HL-60 (cell line): ENCODE measurements at places on chromosomes 6 and 20.

GRCh38 chr20:40654876-40655275, 34.2 kb downstream of the MAFB start:
- DNase-seq, result no peak

GRCh38 chr6:33108307-33108706, 32.5 kb downstream of the HLA-DPB1 start:
- no peak for DNase-seq

DNA sequence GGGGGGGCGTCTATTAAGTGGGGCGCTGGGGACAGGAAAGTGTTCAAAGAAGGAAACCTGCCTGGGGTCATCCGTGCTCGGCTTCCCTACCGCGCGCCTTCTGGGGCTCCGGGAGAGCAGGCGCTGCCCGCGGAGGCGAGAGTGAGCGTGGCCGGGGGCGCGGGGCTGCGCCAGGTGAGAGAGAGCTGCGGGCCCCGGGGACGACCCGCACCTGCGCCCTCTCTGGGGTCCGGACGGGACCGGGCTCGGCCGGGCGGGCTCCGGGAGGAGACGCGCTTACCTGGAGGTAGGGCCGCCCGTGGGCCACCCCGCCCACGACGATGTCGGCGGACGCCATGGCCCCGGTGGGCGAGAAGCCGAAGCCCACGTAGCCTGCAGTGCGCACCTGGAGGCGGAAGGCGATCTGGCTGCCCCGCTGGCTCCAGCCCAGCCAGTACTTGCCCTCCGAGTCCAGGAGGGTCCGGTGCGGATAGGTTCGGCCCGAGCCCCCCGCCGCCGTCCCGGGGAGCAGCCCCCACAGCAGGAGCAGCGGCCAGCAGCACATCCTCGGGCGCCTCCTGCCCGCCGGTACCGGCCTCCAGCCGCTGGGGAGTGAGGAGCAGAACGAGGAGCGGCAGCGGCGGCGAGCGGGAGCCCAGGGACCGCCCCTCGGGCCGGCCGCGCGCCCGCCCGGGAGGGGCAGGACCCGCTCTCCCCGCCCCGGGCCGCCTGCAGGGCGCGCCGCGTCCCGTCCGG, at the start of gene MOXD1:
MOXD1 (minus strand) TSS at position 593 of the 735 bp plus-strand sequence; CDS start at position 544, 49 bp downstream.
- DNase-seq, result no peak

DNA sequence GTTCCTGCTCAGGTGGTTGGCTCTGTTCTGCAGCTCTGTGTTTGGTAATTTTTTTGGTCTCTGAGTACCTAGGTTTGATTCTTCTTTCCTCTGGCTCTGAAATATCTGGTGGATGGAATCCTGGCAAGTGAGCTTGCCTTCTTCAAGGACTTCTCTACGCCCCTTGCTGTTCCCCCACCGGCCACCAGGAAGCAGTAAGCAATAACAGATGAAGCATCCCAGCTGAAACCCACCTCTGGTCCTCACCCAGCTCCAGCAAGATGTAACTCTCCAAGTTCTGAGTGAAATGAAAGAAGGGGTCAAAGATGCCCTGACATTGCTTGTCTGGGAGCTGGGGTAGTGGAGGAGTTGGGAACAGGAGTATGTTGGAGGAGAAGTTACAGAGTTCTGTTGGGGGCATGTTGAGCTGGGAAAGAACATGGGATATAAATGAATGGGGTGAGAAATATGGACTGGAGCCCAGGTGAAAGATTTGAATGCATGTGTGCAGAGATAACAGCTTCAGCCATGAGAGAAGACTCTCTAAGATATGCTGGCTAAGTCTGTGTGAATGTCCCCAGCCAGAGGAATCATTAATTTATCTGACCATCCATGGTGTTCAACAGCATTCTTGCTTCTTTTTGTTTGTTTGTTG, 51.3 kb upstream of the GLP1R start:
- DNase-seq, result no peak

DNA sequence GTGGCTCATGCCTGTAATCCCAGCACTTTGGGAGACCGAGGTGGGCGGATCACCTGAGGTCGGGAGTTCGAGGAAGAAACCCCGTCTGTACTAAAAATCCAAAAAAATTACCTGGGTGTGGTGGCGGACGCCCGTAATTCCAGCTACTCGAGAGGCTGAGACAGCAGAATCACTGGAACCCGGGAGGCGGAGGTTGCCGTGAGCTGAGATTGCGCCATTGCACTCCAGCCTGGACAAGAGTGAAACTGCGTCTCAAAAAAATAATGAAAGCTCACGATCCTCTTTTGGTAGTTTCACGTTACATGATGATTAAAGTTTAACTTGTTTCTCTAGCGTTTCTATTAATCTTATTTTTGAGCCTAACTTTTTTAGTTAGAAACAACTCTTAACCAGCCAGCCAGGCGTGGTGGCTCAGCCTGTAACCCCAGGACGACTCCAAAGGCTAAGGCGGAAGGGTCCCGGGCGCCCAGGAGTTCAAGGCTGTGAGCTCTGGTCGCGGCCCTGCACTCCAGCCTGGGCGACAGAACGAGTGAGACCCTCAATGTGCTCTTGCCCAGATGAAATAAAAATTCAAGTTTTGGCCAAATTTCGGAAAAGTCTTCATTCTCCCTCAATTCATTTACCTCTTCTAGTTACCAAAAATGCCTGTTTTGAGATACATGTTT, 1.2 kb upstream of the WRNIP1 start:
- no peak for DNase-seq

GRCh38 chr6:166202321-166202733, 34.7 kb upstream of the TBXT start:
- DNase-seq, result no peak

DNA sequence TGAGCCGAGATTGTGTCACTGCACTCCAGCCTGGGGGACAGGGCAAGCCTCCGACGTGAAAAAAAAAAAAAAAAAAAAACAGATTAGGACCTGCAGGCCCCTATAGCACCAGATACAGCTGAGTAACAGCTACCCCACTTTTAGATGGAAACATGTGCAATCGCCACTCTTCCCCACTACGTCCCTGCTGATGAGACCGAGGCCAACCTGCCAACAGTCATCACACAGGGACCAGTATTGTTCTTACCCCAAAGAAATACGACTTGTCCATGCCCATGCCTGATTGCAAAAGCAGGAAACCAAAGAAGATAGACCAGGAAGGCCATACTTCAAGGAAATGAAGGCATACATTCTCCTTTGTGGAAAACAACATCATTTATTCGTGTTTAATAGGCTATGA, 45.8 kb downstream of the ZMYND8 start:
- no peak for DNase-seq

DNA sequence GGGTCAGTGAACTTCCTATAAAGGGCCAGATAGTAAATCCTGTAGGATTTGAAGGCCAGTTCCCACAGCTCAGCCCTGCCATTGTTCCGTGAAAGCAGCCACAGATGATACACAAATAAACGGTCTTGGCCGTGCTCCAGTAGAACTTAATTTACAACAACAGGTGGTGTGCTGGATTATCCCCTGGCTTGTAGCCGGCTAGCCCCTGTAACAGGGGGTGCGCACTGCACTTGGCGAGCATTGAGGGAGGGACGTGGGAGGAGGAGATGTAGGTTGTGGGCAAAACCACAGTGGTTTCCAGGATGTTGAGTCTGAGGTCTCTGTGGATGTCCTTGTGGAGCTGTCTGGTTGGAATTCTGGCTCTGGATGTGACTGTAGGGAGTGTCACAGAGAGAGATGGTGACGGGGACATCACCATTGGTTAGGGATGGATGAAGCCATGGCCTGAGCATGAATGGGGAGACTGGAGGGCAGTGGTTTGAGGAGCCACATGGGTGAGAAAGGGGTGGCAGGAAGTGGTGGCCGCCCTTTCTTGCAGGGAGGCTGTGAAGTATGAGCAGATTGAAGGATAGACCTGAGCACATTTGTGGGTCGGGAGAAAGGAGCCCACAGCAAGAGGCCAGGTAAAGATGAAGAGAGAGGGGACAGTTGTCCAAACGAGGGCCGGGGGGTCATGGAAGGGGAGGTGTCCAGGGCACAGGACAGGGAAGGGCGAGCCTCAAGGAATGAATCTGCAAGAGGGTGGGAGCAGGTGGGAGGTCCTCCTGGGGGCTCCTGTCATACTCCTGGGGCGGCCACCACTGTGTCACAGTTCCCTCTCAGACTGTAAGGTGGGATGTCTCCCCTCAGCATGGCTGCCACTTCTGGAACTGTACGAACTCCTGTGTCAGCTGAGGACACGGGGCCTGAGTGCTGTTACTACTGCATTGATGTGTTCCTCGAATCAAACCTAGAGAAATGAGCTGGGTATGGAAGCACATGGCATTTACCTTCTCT, 53.6 kb downstream of the CDH26 start:
- no peak for DNase-seq

DNA sequence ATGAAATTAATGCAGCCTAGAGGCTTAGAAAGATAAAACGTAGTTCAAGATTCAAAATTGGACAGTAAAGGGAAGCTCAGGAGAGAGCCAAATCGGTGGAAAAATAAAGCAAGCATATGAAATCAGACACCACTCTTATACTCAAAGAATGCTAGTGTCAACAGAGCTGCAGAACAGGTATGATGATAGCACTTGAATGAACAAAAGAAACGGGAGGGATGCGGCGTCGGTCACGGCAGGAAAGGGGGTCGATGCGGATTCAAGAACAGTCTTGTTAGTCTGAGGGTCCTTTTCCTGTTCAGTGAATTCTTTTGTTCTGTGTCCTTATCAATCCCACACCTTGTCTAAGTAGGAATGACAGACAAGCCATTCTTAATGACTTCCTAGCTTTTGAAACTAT, 114.4 kb downstream of the FOXC1 start:
- no peak for DNase-seq

- DNase-seq, result no peak
These were observed 117.4 kb downstream of the ADAT2 start for GRCh38 chr6:143333081-143333480.

GRCh38 chr6:129498541-129498940, 211.4 kb downstream of the ARHGAP18 start:
- no peak for DNase-seq

- no peak for DNase-seq
These were observed 99.9 kb upstream of the MYL9 start for GRCh38 chr20:36441416-36441815.

DNA sequence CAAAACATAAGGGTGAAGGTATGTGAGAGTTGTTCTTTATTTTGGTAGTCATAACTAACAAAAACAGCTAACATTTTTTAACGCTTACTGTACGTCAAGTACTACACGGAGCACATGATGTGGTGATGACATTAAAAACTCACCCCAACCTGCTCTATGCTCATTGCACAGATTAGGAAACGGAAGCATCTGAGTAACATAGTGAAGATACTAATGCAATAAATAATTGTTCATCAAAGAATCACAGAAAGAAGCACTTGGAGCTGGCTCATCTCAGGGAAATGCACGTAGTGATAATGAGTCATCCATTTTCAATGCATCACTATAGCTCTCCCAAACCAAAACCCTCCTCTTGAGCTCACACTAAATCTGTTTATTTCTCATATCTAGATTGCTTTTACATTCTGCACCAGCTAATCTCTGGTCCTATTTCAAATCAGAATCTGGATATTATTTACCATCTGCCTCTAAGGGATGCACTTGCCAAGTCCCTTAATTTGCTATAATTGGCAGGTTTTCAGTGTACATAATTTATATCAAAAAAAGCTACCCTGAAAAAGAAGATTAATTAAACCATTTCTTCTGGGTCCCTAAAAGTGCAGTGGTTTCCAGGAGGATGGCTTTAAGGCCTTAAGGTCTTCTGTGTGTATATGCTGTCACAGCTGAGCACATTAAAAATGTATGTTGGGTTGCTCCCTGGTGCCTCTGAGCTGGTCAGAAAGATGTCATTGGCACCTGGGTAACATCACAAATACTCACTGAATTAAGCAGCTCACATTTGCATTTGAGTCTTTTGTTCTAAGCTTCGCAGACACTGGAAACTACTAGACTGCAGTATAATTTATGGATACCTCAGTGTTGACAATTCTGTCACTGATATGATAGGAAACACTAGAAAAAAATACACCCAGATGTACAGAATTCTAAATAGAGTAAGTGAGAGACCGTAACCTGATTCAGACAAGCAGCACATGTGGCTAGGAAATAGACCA, 677.4 kb upstream of the CITED2 start:
- no peak for DNase-seq

DNA sequence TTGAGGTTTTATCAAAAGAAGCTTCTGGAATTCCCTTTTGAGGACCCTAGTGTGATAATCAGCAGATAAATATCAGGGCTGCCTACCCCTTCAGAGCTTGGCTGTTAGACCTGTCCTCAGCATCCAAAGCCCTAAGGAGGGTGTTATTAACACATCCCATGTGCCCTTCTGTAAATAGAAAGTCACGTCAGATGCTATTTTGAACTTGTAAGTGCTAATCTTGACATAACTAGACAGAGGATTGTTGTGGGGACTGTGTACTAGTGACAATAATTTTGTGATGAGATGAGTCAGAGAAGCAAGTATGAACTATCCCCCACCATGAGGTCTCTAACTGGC, 4.9 kb upstream of the LAMA4 start:
- DNase-seq, result no peak

GRCh38 chr20:5036828-5037227, 35.5 kb upstream of the SLC23A2 start:
- no peak for DNase-seq

DNA sequence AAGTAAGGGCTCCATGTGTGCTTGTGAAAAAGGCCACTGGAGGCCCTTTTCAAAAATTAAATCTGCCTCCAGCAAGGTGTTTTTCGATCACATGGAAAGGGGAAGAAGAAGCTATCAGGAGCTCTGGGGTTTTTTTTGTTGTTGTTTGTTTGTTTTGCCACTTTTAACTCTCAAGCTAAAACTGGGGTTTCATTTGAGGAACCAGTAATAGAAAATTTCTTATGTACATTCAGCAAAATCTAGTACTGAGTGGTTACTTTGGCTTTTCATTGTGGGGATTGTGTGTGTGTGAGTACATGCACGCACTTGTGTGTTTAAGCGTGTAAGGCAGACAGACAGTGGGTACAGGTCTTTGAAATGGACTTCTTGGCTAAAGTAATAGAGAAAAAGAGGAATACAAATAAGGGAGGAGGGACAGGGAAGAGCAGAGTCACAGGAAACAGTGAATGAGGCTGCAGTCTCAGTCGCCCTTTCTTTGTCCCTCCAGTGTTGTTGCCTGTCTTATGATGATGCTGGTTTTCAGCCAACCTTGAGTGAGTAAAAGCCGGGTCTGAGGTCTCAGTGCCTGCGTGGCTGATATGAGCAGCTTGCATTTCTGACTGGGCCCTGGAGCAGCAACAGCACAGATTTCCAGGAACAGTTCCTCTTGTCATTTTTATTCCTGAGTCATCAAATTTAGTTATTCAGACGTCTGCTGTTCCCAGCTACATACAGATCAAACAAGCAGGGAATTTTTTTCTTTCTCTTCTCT, 26.2 kb downstream of the SLC16A10 start:
- DNase-seq, result no peak
